ENCODE measurements at places on chromosomes 12 and 14. TPM values are rescaled to one million over a fixed set of nuclear protein-coding genes. Genes with fewer than 3 reads are reported as not detected.

DNA sequence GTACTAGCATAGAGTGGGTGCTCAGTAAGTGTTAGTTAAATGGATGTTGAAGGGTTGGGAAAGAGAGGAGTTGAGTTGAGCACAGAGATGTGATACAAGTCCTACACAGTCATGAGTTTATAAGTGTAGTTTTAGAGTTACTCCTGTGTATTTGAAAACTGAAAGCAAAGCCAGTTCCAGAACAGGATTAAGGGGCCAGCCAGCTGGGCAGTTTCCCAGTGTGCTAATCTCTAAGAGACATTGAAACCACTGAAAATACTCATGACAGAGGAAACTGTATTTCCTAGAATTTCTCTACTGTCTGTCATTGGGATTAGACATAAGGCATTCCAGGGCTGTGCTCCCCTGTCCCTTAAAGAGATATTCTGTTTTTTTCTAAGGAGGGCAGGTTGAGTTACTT lies 101.0 kb downstream of the DERA start:
- no peak for DNase-seq

- no peak for DNase-seq
Observed at GRCh38 chr14:101628975-101629374, 67.7 kb downstream of the DIO3 start.

DNA sequence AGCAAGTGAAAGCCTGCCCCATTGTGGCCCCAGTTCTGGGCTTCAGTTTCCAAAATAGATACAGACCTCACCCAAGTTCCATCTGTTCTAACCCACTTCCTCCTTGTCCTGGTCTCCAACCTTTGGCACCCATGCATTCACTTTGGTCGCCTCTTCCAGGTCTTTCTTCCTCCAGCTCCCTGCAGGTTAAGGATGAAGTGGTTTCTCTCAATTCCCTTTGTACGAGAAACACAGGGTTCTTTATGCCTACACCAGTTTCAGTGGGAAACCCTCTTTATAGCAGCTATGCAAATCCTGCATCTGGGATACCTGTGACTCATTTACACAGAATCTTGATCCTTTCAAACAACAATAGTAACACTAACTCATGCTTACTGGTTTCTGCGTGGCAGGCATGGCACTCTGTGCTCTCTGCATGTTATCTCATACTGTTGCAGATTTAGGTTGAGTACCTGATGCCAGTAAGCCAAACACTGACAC lies 110.6 kb upstream of the AMIGO2 start:
- DNase-seq: no peak

GRCh38 chr12:107091989-107092641 lies 1.2 kb downstream of the CRY1 start:
- peak; percentile 60 for DNase-seq

- no peak for DNase-seq
Observed at GRCh38 chr12:65821336-65821735, 2.9 kb upstream of the HMGA2 start.

DNA sequence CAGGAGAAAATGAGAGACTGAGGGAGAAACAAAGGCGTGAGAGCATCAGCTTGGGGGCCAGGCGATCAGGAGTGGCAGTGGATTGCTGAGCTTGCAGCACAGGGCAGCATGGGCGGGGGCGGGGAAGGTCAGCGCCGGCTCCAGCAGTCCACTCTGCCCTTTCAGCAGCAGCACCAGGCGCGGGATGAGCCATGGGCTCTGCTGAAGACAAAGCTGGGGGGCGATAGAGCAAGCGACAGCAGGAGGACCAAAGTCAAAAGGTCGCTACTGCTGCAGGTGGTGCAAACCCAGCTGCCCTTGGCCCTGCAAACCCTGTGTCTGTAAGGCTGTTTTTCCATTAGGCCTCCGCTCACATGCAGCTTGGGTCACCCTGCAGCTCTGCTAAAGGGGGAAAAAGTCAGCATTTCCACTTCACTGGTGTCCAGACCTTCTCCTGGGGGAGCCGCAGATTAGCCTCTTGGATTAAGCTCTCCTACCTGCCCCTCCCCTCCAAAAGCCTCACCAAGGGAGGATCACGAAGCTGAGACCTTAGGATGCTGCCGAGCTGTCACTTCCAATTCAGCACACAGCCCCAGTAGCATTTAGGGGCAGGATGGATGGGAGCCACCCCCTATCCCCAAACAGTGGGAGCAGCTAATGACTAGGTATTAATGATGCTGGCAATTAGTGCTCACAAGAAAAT lies 204.8 kb downstream of the DPF3 start:
- DNase-seq: no peak

DNA sequence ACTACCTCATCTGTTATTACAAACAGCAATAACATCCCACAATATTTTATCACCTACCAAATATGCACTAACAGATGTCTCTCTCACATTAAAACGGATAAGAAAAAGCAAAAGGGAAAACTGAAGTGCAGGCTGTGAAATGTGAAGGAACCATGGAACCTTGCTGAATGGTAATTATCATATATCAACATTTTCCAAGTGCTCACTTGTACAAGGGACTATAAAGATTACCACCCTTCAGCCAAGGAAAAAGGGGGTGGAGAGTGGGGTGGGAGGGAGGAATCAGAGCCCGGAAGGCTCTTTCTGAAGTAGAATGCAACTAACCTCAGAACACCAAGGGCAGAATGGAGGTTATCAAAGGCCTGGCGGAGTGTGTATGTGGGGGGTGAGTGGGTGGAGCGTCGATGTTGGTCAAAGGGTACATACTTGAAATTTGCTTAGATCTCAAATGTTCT lies 1.2 kb downstream of the SNX6 start:
- no peak for DNase-seq

GRCh38 chr12:57244312-57244696 lies 6.7 kb downstream of the STAC3 start:
- DNase-seq: no peak

- DNase-seq: no peak
Observed at GRCh38 chr12:54363618-54364017, 668 bp downstream of the GPR84 start.

GRCh38 chr12:27177706-27178105 lies 66.4 kb upstream of the STK38L start:
- DNase-seq: no peak

DNA sequence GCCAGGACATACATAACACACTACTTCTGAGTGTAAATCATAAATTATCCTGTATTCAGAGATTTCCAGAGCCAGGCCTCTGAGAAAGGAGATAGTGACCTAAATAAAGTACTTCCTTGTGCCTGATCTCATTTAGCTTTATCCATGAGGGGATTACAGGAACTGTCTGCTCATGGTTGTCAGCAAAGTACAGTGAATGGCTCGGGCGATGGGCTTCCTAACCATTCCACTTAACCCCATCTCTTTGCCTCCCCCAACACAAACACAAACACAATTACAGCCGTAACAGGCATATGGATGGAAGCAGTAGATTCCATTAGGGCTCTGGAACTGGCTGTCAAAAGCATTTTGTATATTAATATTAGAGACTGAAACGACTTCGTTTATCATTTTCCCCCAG lies 206.7 kb upstream of the CPNE8 start:
- DNase-seq: no peak

IFNG-AS1 gene
- total RNA-seq: not detected

MUCL1 gene
- total RNA-seq: 15.4 TPM

CEP170B gene
- total RNA-seq: 11.3 TPM

NANOG gene
- total RNA-seq: 4.5 TPM

PLEKHG7 gene
- total RNA-seq: not detected

GALNT9 gene
- total RNA-seq: not detected

CDCA3 gene
- total RNA-seq: 6.2 TPM

Data from endothelial cell (in vitro differentiated cells).